ENCODE measurements at places on chromosomes 5 and 9.

DNA sequence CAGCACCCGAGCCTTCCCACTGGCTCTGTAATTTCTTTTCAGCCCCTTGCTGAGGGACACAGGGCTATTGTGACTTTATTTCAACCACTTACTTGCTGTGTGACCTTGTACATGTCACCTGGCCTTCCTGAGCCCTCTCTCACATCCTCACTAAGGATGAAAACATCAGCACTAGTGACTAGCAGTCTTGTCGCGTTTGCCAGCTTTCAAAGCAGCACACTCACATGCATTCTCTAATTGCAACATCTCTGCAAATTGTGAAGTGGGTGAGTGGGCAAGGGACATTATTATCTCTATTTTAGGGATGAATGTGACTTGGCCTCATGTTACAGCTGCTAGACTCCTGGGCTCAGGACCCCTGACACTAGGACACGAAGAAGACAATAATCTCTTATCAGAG is 144.5 kb downstream of the SEC61B start:
- no peak for DNase-seq

GRCh38 chr9:109816490-109816889 is 36.5 kb downstream of the PALM2AKAP2 start:
- no peak for DNase-seq

GRCh38 chr5:80072103-80073073 is 37.2 kb downstream of the THBS4 start:
- DNase-seq, result no peak

- DNase-seq, result no peak
These were observed 167.5 kb upstream of the CLINT1 start for GRCh38 chr5:158026304-158027031.

DNA sequence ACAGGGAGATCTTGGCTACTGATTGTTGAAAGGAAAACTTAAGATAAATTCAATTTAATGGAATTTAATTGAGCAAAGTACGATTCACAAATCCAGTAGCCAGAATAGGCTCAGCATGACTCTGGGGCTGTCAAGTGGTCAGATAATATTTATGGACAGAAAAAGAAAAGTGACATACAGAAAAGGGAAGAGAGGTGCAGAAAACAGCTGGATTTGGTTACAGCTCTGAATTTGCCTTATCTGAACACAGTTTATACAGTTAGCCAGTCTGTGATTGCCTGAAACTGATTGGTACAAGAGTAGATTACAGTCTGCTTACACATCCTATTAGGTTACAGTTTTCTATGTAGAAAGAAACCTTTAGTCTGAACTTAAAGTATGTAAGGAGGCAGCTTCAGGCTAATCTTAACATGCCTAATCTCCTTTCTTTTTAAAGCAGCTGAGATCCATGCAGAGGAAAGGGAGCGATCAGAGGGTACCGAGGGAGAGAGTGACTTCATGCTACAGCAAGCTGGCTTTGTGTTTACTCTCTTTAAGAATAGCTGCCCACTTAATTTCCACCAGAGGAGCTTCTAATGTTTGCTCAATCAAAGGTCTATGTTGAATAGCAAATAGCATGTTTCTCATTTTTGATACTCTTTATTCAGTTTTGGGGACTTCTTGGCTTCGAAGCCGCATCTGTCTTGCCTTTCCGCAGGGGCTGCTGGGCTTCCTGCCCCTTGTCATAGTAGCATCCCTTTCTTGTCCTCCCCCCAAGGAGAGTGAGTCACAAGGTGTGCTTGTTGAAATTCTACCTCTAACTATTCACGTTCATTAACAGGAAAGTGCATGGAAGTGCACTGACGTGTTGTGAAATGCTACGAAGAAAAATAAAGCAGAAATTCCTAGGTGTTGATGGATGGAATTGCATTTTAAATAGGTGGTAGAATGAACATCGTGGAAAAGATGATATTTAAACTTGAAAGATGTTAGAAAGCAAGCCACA is 761.2 kb downstream of the TAF11L14 start:
- no peak for DNase-seq

- no peak for DNase-seq
These were observed 21.0 kb upstream of the TOR1B start for GRCh38 chr9:129781981-129782380.

All from mesenteric fat pad (tissue), 1 donor.